Activated T-cell treated with anti-CD3 and anti-CD28 coated beads, Interleukin-2, amount 50 U/mL, for 1 hour (primary cell): ENCODE measurements at places on chromosomes 4 and X.

DNA sequence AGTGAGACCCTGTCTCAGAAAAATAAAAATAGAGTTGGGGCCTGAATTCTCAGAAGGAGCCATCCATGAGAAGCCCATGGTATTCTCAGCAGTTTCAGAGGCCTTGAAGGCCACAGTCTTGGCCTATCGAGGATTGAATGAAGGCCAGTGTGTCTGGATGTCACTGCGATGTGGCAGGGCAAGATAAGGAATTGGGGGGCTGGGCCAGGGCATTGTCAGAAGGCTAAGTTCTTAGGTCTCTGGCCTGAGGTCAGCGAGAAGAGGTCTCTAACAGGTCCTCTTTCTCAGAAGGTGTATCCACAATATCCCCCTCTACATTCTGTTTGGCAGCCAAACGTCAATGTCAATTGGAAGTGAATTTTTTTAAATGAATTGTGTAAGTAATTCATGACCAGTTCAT lies 5.7 kb downstream of the ZNF275 start:
- DNase-seq, result no peak

- DNase-seq, result no peak
Observed at GRCh38 chr4:88442689-88443191, 14.2 kb upstream of the HERC5 start.

- no peak for DNase-seq
Observed at GRCh38 chr4:3814053-3814570, 47.9 kb downstream of the ADRA2C start.

- no peak for DNase-seq
Observed at GRCh38 chrX:151000861-151001331, 17.8 kb downstream of the HMGB3 start.

DNA sequence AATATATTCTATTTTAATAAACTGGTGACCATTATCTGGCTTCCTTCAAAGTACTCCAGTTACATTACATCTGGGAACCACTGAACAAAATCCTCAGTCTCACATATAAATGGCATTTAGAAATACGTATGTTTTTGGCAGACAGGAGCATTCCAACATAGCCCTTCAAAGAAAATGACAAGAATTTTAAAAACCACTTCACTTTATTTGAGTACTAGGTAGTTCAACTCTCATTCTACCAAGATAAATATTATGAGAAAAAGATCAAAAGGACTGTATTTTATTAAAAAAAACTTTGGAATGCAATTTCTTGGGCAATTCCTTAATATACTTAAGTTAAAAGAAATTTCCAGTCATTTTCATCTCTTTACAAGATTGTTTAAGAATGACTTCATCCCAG lies 17.6 kb downstream of the TNIP3 start:
- no peak for DNase-seq

GRCh38 chr4:184784628-184785257 lies 41.0 kb downstream of the ACSL1 start:
- no peak for DNase-seq

DNA sequence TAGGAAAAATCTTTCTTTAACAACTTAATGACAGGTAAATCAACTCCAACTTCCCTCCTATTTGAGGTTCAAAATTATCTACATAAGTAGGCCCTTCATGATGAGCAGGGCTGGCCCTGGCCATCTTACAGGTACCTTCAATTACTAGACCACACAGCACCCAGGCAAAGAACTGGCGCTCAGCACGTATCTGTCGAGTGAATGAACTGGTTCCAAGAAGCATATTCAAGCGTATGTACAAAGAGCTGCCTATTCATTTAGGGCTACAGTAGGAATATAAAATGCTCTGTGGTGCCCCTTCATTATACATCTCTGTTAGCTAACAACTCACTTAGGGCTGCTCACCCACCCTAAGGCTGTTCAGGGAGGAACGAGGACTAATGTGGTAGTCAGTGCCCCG lies 48.0 kb downstream of the TSPAN5 start:
- no peak for DNase-seq

- no peak for DNase-seq
Observed at GRCh38 chr4:26842911-26843310, 17.7 kb upstream of the STIM2 start.

DNA sequence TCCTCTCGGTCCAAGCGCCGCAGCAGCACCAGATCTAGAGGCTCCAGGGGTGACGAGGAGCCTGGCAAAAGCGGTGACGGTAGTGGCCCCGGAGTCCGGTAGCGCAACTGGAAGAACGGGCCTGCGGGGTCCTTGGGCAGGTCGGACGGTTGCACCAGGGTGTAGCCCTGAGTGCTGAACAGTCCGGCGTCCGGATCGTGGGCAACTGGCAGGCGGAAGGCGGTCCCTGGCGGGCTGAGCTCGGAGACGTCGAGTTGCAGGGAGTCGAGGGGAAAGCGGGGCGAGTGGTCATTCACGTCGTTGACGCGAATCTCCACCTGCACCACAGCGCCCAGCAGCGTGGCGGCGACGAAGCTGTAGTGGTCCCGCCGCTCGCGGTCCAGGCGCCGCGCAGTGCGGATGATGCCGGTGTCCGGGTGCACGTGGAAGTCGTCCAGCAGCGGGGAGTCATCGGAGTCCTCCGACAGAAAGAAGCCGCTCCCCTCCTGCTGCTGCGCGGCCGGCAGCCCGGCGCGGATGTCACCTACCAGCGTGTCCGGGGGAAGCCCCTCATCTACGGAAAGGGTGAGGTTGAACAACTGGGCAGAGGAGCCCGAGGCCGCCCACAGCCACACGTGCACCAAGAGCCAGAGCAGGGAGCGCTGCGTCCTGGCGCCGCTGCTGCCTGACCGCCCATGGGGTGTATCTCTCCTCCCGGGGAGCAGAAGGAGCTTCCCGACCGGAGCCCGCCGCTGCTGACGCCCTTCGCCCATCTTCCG lies 837 bp downstream of the DCHS2 start:
- DNase-seq, result no peak

DNA sequence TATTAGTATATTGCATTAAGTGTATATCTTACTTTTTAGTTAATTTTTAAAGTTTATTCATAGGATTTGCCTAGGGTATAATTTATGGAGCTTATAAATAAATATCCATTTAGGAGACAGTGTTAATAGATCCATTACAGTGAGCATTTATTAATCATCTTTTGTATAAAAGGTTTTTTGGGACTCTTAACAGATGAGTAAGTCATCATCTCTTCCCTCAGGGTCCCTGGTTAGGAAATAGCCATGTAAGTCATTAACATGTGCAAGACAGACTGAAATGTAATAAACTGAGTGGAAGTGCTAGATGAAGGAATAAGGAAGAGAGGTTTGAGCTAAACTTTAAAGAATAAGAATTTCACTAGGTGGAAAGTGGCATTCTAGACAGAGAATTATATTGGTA lies 69.2 kb downstream of the PAQR3 start:
- DNase-seq, result no peak

- no peak for DNase-seq
Observed at GRCh38 chrX:120462370-120462769, 6.7 kb downstream of the LAMP2 start.

- DNase-seq, result no peak
Observed at GRCh38 chrX:132831336-132831973, 127.0 kb downstream of the HS6ST2 start.

DNA sequence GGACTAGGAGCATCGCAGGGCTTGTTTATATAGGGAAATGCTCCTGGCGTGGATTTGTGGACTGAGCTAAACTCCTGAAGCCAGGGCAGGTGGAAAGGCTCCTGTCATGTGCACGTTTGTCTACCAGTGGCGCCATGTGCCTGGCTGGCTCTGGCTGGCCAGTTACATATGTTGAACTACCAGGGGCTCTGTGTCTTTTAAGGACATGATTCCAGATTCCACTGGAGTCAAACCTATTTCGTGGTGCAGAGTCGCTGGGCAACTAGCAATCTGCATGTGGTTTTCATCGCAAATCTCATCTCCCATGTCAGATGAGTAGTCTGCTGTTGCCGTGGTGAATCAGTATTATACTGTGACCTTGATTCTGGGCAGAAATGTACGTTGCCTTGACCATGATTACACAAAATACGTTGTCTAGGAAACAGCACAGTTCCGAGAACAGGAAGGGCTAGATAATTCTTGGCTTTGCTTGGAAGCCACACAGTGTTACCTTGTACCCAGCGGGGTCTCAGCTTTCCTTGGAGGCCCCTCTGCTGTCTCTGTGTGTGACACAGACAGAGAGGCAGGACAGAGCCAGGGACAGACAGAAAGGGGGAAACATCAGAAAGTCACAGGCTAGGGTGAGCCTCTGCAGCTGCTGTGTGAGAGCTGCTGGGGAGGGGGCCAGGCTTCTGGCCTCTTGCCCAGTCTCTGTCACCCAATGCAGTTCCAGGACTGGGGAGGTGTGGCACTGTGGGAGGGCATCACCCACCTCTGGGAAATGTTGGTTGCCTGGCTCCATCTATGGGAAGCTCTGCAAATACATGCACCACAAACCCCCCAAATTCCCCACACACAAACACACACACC lies 19.2 kb downstream of the PNMA6E start:
- DNase-seq, result no peak

GRCh38 chr4:88570001-88570400 lies 22.3 kb upstream of the HERC3 start:
- DNase-seq, result no peak

GRCh38 chr4:42906891-42907759 lies 14.6 kb downstream of the GRXCR1 start:
- DNase-seq, result no peak

GRCh38 chr4:184347251-184348239 lies 126.8 kb downstream of the IRF2 start:
- DNase-seq, result no peak

DNA sequence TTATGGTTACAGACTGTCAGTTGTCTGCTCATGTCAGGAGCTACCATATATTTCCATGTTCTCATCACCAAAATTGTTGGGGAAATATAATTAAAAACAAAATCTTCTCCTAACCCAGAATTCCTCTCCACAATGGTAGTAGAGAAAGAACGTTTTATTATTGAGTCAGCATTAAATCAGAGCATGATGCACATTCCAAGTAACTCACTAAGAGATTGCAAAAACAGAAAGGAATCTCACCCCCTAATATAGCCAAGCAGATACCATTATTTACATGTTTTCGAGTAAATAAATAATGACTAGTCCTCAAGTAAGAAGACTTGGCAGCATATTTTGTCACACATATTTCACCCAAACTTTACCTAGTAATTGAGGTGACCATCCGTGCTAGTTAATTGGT lies 36.2 kb upstream of the ARHGEF6 start:
- no peak for DNase-seq

GRCh38 chr4:124534131-124534530 lies 178.4 kb downstream of the ANKRD50 start:
- DNase-seq, result no peak
